Kidney tubule cell (primary cell): ENCODE measurements at places on chromosomes 5 and 9.

DNA sequence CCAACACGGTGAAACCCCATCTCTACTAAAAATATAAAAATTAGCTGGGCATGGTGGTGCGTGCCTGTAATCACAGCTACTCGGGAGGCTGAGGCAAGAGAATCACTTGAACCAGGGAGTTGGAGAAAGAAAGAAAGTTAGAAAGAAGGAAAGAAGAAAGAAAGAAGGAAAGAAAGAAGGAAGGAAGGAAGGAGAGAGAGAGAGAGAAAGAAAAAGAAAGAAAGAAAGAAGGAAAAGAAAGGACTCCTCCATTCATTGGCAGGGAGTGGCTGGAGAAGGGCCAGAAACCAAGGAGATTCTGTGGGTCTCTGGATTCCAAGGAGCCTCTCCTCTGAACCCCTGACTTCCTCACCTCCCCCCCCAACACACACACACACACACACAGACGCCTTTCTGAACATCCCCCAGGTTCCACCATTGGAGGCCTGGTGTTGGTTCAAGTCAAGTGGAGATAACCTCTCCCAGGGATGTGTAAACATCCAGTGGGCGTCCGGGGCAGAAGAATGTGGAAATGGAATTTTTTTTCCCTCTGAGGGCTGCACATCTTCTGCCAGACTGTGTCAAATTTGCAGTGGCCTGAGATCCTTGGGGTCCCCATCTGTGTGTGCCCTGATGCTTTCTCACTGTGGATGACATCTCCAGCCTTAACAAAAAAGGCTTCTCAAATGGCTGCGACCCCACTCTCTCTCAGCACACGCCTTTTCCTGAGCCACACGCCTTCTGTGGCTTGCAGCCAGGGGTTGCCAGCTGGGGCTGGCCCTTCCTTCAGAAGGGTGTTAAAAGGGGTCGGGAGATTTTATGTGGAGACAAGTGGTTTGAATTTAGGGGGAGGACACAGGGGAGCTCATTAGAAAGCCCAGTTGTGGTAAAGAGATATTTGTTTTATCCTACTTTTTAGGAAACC is 109.3 kb upstream of the HAND1 start:
- DNase-seq = no peak

DNA sequence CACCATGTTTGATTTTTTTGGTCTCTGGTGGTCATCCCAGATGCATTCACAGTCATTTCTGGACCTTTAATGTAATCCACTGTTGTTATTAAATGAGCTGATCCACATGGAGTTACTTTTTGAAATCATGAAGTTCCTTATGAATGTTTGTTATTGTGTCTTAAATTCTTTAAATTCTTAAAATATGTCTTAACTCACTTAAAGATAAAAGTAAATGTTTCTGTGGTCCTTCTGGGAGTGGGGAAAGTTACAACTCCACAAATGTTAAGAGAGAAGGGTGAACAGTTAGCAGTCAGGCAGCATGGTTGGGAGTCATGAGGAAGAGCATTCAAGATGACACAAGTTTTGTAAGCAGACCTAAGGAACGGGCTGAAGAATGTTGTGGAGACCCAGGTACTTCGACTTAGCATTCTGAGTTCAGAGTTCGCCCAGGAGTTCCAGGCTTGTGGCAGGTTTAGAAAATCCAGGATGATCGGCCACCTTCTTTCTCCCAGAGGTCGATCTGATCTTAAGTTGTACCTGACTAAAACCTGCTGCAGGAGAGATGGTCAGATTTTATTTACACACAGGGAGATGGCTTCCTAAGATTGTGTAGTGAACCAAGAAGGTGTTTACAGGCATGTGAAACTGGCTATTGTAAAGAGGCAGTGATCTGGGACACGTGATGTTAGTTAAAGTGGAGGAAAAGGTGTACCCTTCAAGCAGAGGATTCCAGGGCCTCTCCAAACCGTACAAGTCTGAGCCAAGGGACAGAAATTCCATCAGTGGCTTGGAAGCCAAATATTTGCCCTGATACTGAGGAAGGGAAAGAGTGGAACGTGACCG is 17.2 kb downstream of the SLC1A1 start:
- DNase-seq = peak; percentile 43

GRCh38 chr5:108753331-108753730 is 5.6 kb downstream of the FER start:
- peak; percentile 42 for DNase-seq

GRCh38 chr5:638501-639252 is 26.5 kb downstream of the CEP72 start:
- no peak for DNase-seq

DNA sequence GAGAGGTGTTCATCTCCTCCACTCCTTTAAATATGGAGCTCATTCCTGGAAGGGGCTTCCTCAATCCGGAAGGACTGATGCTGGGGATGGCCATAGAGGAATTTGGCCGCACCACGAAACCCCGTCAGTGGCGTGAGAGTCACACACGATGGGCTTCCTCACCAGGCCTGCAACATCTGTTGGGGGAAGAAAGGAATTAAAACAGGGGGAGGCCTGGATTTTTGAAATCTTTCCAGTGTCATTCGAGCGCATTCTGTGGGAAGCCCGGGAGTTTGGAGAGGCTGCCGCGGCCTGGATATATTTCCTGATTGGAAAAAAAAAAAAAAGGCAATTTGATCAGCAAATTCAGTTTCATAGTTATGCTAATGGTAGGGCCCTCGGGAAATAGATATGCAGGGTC is 76.3 kb upstream of the ORM1 start:
- DNase-seq = no peak

- DNase-seq = no peak
Observed at GRCh38 chr9:94979904-94980507, 253.5 kb downstream of the AOPEP start.

DNA sequence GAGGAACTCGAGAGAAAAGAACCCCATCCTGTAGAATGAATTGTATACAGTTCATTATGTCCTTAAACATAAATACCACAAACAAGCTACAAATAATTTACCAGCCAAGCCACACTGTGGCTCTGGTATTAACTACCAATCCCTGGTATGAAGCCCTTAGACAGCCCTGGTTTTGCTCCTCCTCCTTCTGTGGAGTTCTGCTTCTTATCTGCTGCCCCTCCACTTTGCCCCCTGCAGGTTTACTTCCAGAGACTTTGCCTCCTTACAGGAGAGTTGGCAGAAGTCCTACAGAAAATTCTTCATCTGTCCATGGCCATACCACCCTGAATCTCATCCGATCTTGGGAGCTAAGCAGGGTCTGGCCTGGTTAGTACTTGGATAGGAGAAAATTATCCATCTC is 219.8 kb downstream of the ACTL7B start:
- no peak for DNase-seq

DNA sequence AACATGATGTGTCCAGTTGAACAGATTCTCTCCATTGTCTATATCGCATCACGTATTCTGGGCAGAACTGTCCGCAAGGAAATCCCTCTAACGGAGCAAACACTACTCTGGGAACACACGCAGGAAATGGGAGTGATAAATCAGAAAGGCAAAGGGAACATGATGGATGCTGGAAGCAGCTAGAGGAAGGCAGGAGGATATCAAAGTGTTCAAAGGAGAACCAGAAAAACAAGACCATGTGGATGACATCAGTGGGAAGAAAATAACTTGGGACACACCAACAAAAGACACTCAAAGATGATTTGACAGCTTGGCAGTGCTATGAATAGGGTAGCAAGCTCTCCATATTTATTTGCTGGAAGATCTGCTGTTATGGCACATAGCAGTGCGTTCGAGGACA is 142.9 kb downstream of the PLK2 start:
- DNase-seq = no peak

DNA sequence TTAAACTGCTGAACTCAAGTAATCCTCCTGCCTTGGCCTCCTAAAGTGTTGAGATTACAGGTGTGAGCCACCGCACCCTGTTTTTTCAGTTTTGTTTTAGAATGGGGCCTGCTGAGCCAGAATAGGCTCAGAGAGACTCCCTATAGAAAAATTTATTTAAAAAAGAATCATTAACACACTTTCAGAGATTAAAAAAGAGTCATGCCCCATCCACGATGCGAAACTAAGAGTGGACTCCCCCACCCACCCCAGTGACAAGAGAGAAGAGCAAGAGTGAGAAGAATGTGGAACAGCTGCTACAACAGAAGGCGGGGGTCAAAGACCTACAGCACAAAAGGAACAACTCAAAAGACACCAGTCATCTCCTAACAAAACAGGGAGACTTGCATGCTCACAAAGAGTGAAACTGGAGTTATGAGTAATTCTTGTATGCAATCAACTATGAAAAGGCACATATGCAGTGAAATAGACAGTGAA is 47.2 kb downstream of the GLDC start:
- DNase-seq = peak; percentile 8

GRCh38 chr9:126589349-126589748 is 24.4 kb upstream of the LMX1B start:
- DNase-seq = no peak

DNA sequence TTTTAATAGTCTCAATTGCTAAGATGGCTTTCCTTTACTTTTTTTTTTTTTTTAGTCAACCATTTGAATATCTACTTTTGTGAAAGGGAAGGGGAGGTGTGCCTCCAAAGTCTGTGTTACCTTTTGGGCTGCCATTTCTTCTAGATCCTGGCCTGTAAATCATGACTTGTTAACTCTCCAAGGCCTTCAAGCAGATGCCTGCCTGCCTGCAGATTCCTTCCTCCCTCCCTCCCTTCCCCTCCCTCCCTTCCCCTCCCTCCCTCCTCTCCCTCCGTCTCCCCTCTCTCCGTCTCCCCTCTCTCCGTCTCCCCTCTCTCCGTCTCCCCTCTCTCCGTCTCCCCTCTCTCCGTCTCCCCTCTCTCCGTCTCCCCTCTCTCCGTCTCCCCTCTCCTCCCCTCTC is 73.1 kb downstream of the COMMD10 start:
- no peak for DNase-seq

DNA sequence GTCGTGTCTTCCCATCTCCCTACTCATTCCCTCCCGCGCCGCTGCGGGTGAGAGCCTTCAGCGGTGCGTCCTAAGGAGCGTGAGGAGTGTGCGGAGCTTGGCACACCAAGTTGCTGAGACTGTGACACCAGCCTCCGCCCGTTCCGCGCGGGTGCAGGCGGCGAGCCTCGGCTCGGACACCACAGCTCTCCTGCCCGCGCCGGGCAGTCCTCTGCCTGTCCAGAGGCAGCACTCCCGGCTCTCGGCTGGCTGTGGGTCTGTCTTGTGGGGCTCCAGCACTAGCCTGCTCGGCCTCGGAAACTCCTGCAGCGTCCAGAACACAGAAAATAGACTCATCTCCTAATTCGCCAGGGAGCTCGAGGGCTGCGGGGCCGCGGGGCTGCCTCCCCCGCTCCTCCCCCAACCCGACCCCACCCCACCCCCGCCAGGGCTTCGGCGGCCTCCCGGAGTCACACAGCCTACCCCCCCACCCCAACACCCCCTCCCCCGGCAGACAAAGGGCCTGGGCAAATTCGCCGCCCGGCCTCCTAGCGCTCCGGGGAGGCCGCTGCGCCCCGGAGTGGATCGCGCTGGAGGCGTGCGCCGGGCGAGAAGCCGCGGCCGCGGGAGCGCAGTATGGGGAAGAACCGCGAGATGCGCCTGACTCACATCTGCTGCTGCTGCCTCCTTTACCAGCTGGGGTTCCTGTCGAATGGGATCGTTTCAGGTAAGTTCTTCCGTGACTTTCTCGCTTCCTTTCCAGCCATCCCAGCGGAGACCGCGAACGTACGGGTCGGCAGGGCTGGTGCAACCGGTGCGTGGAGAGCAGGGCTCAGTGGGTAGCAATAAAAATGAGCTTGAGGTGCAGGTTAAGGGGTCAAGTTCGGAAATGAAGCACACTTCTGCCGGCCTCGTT is at the start of gene ADAMTS19:
Gene ADAMTS19, plus strand, starts transcription at position 522 of the 895 bp plus-strand sequence. Its CDS starts 94 bp downstream, at position 616.
- DNase-seq = peak; percentile 67
